ENCODE measurements at places on chromosomes 1 and 21.

GRCh38 chr1:29563571-29563970, 327.2 kb downstream of the PTPRU start:
- DNase-seq: no peak

GRCh38 chr1:155131285-155131684, 3.6 kb downstream of the EFNA1 start:
- DNase-seq: no peak

- DNase-seq: no peak
Measured at GRCh38 chr1:68233202-68233601, 879 bp upstream of the WLS start.

DNA sequence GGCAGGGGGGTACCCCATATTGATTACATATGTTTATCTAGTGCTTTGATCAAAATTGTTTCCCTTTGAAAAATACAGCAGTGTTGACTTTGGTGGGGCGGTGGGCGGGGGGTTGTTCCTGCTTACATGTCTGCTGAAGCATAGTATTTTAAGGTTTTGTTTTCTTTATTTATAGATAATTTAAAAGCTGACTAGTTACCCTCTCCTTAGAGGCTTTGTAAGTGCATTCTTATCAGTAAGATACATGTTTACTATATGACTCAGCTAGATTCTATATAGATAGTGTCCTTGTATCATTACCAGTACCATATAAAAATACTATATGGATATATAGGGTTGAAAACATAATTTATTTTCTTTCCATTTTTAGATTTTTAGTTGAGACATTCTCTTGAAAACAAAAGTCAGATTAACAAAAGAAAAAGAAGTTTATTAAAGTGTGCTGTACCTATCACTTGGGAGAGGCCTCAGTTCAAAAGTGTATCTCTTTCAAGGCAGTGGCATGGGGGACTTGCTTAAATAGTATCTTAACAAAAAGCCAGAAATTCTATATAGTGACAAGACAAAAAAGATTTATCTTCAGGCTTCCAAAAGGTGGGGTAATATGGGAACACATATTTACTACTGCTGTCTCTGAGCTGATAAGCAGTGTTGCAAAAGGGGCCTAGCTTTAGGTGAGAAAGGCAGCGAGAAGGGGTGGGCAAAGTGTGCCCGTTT, 79.0 kb downstream of the HS2ST1 start:
- no peak for DNase-seq

GRCh38 chr1:98962156-98962555, 42.5 kb downstream of the PLPPR5 start:
- DNase-seq: no peak

- no peak for DNase-seq
Measured at GRCh38 chr1:229340496-229340895, 2.4 kb downstream of the CCSAP start.

- no peak for DNase-seq
Measured at GRCh38 chr1:114725230-114725629, 8.7 kb upstream of the NRAS start.
